ENCODE measurements at places on chromosomes 7 and 10. TPM values are rescaled to one million over a fixed set of nuclear protein-coding genes. Genes with fewer than 3 reads are reported as not detected.

The PRPS1L1 gene
- not detected for total RNA-seq

- H3K27ac ChIP-seq = no peak overlapping the region
- no peak overlapping the region for H3K4me3 ChIP-seq
- H3K27me3 ChIP-seq = no peaks in the 10 kb centered on the region
- no peaks in the 10 kb centered on the region for H3K4me1 ChIP-seq
These were observed 108.7 kb downstream of the PCLO start for GRCh38 chr7:83053965-83054364.

The SLC13A1 gene
- not detected for total RNA-seq

DNA sequence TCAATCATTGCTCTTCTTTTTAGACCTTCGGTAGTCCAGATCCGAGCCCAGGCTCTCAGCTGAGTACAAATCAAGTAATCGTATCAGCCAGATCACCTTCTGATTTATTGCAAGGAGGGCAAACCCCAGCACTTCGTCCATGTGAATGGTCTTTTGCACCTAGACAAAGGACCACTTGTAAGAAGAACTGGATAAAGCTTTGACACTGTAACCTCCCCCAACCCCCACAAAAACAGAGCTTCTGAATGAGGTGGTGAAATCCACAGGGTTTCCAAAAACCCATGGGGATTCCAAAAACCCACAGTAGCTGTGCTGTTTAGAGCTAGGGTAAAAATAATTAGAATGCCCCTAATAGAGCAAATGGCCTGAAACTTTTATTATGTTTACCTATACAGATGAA is 148.8 kb upstream of the ODAD2 start:
- no peak overlapping the region for H3K27ac ChIP-seq
- no peaks in the 10 kb centered on the region for H3K27me3 ChIP-seq
- no peak overlapping the region for H3K4me3 ChIP-seq
- peaks cover 6% of the 10 kb centered on the region for H3K36me3 ChIP-seq

The TMEM196 gene
- not detected for total RNA-seq

- DNase-seq = no peak
- no peaks in the 10 kb centered on the region for H3K4me1 ChIP-seq
- no peaks in the 10 kb centered on the region for H3K36me3 ChIP-seq
- H3K27ac ChIP-seq = no peak overlapping the region
- H3K4me3 ChIP-seq = no peak overlapping the region
These were observed 513.0 kb downstream of the INHBA start for GRCh38 chr7:41189866-41190265.

The RGR gene
- not detected for total RNA-seq

The SPDYE9 gene
- not detected for total RNA-seq

- H3K27ac ChIP-seq = no peak overlapping the region
- no peaks in the 10 kb centered on the region for H3K27me3 ChIP-seq
- H3K36me3 ChIP-seq = no peaks in the 10 kb centered on the region
- DNase-seq = no peak
These were observed 44.8 kb downstream of the HDAC9 start for GRCh38 chr7:18540396-18540795.

The CHAT gene
- 0.14 TPM for total RNA-seq

DNA sequence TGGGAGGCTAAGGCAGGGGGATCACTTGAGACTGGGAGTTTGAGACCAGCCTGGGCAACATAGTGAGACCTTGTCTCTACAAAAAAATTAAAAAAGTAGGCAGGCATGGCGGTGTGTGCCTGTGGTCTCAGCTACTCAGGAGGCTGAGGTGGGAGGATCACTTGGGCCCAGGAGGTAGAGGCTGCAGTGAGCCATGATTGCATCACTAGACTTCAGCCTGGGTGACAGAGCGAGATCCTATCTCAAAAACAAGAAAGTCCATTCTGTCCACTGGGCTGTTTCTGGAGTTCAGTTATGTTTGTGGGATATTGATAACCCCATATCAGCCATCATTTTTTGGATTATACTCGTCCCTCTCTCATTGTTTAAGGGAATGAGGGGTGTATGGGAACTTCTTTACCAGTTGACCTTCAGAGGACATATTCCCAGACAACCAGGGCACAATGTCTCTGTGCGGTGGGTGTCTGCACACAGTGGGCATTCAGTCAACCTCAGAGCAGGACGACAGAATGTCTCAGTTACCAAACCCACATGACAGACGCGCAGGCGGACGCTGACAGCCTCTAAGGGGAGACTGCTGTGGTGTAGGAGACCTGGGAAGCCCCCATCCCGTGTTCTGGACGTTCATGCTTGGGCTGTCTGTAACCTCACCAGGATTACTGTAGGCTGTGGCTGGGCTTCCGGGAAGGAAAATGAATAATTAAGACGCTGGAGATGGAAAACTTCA is 69.4 kb downstream of the CARD11 start:
- no peaks in the 10 kb centered on the region for H3K27me3 ChIP-seq
- no peak overlapping the region for H3K4me3 ChIP-seq
- H3K27ac ChIP-seq = peak overlapping the region; percentile 27
- H3K36me3 ChIP-seq = peaks cover 12% of the 10 kb centered on the region
- no peak for DNase-seq
- H3K4me1 ChIP-seq = peaks cover 50% of the 10 kb centered on the region

The SAP25 gene
- 23.4 TPM for total RNA-seq

The IMMP2L gene
- total RNA-seq = 27.5 TPM

All from activated T-cell treated with anti-CD3 and anti-CD28 coated beads, Interleukin-2, amount 50 U/mL, for 72 hours (primary cell).